ENCODE measurements at places on chromosomes 11 and 22.

DNA sequence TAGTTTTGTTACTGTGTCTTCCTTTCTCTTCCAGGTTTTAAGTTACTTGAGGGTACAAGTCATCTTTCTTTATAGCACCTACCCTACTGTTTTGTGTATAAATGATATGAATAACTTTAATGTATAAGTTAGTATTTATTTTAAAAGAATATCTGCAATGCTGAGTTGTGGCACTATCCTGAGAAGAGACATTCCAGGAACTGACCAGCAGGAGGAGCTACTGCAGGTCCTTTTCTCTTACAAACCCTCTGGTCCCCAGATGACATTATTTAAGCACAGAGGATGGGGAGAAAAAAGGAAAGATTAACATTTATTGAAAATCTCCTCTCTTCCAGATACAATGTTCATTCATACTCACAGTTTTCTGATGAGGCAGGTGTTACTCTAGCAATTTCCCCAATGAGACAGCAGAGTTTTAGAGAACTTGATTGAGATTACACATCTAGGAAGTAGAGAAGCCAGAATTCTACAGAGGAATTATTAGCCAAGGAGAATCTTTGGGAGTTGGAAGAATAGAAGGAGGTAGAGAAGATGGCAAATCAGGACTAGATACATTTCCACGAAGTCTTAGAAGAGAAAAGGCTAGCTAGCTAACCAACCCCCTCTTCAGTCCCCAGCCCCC lies 541.2 kb upstream of the API5 start:
- no peak for DNase-seq

GRCh38 chr11:8080674-8081590 lies at the start of gene TUB:
Gene TUB (plus strand): TSS chr11:8081211. CDS start chr11:8081511, 300 bp downstream.
- no peak for DNase-seq

- DNase-seq = no peak
Measured at GRCh38 chr11:129300099-129300498, 75.5 kb upstream of the BARX2 start.

DNA sequence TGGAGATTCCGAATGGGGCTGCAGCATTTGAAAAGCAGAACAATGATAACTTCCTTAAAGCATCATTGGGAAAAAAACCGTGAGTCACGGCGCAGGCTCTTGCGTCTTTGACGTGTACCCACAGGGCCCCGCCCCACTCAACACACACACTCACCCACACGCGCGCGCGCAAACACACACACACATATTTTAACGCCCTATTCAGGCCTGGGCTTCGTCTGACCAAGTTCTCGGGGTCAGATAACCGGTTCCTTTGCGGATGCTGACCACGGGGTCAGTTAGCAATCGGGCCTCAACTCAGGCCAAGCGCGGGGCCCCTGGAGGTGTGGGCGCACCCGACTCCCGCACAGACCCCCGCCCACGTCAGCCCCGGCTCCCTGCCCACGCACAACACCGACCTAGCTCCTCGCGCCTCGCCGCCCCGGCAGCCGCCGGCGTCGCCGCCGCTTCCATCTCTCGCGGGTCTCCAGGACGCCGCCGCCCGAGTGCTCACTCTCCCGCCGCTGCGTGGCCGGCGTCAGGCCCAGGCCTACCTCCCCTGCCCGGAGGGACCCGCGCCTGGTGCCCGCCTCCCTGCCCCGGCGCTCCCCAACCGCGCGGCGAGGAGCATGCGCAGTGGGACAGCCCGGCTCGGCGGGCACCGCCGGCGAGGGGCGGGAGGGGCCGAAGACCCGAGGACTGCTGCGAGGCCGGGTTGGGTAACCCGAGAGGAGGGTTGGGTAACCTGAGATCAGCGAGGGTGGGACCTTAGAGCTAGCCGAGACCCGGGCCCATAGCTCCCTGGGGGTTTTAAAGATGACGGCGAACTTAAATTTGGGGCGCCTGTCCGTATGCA lies at the start of gene SLC36A4:
Gene SLC36A4 (minus strand): TSS at position 612 of the 835 bp plus-strand sequence. CDS start 159 bp downstream, at position 453.
- peak; percentile 83 for DNase-seq

DNA sequence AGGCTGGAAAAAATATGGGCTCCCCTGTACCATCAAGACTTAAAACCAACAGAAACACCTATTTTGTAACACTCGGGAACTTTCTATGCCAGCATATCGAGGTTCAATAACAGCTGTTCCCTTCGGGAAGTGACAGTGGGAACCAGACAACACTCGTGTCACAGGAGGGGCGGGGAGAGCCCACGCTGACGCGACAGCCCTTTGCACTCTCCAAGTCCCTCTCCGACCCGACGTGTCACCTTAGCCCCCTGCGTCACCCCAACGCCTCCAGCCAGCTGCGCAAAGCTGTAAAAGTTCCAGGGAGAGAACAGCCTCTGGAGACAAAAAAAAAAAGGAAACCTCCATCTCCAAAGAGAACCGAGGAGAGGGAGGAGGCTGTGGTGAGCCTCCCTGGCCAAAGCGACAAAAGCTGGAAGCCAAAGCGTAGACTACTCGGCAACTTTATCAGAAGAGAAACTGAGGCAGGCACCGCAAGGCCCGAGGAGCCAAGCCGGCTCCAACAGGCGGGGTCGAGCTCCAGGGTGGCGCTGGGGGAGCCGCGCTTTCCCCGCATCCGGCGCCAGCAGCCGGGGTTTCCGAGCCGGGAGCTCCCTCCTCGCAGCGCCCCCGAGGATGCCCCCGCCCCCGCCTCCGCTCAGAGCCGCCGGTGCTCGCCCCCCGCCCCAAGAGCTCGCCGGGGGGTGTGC lies 751 bp downstream of the ARFGAP3 start:
- DNase-seq = peak; percentile 48

DNA sequence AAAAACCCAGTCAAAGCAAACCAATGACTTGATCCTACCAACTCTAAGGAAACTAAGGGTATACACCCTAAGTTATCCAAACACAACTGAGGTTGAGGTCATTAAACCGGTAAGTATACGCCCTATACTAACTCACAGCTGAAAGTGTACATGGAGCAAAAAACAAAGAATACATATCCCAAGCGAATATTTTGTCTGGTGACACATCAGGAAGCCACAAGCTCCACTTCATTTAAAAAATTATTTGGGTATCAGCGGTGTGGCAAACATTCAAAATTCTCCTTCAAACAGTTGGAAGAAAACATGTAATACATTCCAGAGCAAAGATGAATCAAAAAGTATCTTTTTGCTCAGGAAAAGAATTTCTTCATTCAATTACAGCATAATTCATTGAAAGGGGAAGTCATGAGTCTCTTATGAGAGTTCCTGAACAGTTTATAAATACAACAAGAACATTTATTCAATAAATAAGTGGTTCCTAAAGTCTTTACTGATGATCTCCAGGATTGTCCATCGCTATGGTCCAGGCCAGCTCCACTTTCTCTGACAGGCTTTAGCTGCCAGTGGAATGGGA lies 4.5 kb upstream of the JAML start:
- no peak for DNase-seq

GRCh38 chr22:21003782-21004181 lies 1.9 kb upstream of the THAP7 start:
- DNase-seq = no peak

DNA sequence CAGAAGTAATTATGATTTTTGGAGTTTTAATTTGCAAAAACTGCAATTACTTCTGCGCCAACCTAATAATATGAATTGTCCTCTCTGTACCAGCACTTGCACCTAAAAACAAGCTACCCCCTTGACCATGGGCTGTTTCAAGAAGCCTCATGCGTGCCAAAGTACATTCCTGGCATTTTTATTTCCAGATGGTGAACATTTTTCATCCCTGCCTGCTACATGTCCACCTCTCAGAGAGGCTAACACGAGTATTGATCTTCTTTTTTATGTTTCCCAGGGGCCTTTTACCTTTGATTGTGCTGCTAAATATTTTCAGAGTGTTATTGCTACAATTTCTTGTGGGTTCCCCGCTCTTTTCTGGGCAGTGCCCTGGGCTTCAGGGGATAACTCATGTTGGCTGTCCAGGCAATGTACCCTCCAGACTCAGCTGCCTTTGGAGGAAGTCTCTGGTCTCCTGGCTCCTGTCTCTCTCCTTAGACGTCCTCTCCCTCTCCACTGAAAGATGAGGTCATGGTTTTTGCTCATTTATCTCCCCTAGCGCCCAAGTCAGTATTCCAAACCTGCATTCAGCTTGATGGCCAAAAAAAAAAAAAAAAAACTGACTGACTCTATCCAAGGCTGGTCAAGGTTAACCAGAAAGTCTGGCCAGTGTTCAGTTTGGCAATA lies 86.2 kb upstream of the ASPHD2 start:
- no peak for DNase-seq

DNA sequence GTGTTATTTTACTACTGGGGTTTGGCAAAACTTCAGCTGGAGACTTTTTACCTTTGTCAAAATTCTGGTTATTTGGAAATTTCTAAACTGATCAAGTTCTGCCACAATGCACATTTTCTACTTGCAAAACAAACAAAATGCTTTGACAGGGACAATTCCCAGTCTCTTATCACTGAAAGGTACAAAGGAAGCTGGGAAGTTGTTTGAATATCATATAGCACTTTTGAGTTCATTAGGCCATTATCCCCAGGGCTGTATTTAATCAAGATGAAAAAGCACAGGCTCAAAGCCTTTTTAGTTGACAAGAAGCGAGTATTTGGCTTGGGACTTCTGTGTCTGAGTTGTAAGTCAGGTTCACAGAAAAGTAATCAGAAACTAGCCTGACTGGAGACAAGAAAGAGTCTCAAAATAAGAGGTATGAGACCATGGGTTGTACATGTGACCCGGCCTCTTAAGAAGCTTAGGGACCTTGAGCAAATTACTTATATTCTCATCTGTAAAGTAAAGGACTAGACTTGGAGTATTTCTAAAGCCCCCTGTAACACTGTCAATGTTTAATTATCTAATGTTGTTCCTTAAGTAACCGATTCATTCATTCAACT lies 2.9 kb upstream of the HORMAD2 start:
- no peak for DNase-seq

- no peak for DNase-seq
Measured at GRCh38 chr11:70500076-70500847, 101.9 kb downstream of the CTTN start.
